Neural progenitor cell (in vitro differentiated cells): ENCODE measurements at places on chromosomes 2 and 18. TPM values are rescaled to one million over a fixed set of nuclear protein-coding genes. Genes with fewer than 3 reads are reported as not detected.
A peak's percentile ranks its signal among the peaks of the same experiment; 100 is the strongest.

Gene ITGAV
- 58.7 and 72.8 TPM in 2 replicates for total RNA-seq

Gene FSHR
- not detected in 2 replicates for total RNA-seq

Gene CRIM1
- total RNA-seq = 4.9 and 10.2 TPM in 2 replicates

Gene RAB31
- 4.6 and 5.0 TPM in 2 replicates for total RNA-seq

Gene RIT2
- total RNA-seq = not detected in 2 replicates

Gene BOK
- total RNA-seq = 2.0 and 5.5 TPM in 2 replicates

Gene SLC9A2
- total RNA-seq = 0.06 TPM in 1 of 2 replicates, not detected in the other

Gene NR4A2
- 0.37 and 0.56 TPM in 2 replicates for total RNA-seq

Gene PLGLB2
- 0.52 and 2.3 TPM in 2 replicates for total RNA-seq

Gene SLC23A3
- 0.06 and 1.4 TPM in 2 replicates for total RNA-seq

Gene IL1RN
- total RNA-seq = not detected in 2 replicates

DNA sequence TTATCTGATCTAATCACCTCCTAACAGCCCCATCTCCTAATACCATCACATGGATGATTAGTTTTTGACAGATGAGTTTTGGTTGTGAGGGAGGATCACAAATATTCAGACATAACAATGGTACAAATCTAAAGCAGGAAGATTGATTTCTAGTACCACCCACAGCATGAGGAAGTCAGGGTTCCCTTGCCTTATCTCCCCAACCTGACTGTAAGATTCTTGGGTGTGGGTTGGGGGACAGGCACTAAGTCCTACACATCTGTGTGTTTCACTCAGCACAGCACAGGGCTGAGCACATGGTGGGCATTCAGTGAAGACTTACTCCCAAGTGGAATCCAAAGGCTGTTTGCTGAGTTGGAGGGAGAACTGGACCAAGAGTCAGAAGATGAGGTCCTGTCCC is 93.8 kb upstream of the CXCR4 start:
- no peaks in the 10 kb centered on the region for H3K36me3 ChIP-seq
- H3K4me3 ChIP-seq = no peak overlapping the region
- no peak overlapping the region for H3K27ac ChIP-seq
- no peak for DNase-seq

DNA sequence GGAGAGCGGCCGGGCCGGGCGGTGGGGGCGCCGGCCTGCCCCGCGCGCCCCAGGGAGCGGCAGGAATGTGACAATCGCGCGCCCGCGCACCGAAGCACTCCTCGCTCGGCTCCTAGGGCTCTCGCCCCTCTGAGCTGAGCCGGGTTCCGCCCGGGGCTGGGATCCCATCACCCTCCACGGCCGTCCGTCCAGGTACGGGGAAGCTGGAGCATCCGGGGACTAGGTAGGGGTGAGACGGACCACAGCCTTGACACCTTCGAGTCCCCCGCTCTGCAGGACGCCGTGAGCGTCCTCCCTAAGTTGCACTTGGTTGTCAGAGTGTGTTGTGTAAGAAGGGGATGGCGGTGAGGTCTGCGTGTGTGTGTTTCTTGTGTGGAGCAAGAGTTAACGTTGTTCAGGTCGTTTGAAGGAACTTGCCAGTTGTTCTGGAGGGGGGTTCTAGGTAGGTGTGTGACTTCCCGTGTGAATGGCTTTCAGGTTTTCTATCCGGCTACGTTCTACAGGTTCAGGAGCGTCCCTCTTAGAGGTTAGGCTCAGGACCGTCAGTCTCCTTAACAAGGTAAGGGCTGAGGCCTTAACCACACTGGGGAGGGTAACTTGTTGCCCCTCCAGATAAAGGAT is 393 bp downstream of the IL1R1 start:
- peaks cover 37% of the 10 kb centered on the region for H3K27me3 ChIP-seq
- no peak for DNase-seq
- peak overlapping the region; percentile 51 for H3K4me3 ChIP-seq

- no peak overlapping the region for H3K27ac ChIP-seq
- no peaks in the 10 kb centered on the region for H3K36me3 ChIP-seq
- no peak for DNase-seq
- H3K4me3 ChIP-seq = peak overlapping the region; percentile 75
Measured at GRCh38 chr2:36354811-36355150, 797 bp upstream of the CRIM1 start.

DNA sequence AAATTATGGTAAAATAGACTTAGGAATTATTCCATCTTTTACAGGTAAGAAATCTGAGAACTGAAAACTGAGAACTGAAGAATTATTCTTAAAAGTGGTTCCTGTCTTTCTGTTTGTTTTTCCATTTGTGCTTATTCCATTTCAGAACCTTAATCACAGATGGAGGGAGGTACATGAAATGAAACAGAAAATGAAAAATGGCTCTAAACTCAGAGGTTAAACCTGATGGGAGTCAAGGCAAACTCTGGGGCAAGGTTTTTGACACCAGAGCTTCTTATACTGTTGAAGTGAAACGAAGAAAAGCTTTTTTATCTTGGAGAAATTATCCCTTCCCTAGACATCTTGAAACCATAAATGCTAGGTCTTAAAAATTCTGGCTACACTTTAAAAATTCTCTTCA is 182.1 kb downstream of the ZNF804A start:
- no peaks in the 10 kb centered on the region for H3K27me3 ChIP-seq
- H3K4me1 ChIP-seq = no peaks in the 10 kb centered on the region
- no peak for DNase-seq
- no peaks in the 10 kb centered on the region for H3K36me3 ChIP-seq

- H3K4me1 ChIP-seq = peaks cover 16% of the 10 kb centered on the region
- no peaks in the 10 kb centered on the region for H3K36me3 ChIP-seq
- DNase-seq = no peak
- no peak overlapping the region for H3K4me3 ChIP-seq
Measured at GRCh38 chr2:6645672-6646071, 220.0 kb downstream of the CMPK2 start.

DNA sequence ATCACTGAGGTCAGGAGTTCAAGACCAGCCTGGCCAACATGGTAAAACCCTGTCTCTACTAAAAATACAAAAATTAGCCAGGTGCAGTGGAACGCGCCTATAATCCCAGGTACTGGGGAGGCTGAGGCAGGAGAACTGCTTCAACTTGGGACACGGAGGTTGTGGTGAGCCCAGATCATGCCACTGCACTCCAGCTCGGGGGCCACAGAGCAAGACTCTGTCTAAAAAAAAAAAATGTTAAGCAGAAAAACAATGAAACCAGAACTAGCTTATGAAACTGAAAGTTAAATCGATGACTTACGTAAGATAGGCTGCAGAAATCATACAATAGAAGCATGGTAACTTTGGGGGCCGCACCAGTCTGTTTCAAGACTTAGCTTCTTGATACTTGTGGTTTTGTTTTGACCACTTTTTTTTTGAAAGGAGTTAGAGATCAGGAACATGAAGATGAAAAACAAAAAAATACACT is 6.2 kb upstream of the GPR155 start:
- peaks cover 21% of the 10 kb centered on the region for H3K27me3 ChIP-seq
- H3K27ac ChIP-seq = no peak overlapping the region
- H3K36me3 ChIP-seq = no peaks in the 10 kb centered on the region
- DNase-seq = no peak
- H3K4me3 ChIP-seq = no peak overlapping the region

GRCh38 chr2:202178346-202178958 is 59.9 kb downstream of the SUMO1 start:
- H3K27me3 ChIP-seq = no peaks in the 10 kb centered on the region
- peak; percentile 84 for DNase-seq
- H3K36me3 ChIP-seq = no peaks in the 10 kb centered on the region
- no peak overlapping the region for H3K4me3 ChIP-seq
- no peak overlapping the region for H3K27ac ChIP-seq

GRCh38 chr2:214550786-214551185 is 139.9 kb downstream of the VWC2L start:
- H3K27ac ChIP-seq = no peak overlapping the region
- no peak for DNase-seq
- H3K36me3 ChIP-seq = no peaks in the 10 kb centered on the region
- no peaks in the 10 kb centered on the region for H3K4me1 ChIP-seq
- H3K4me3 ChIP-seq = no peak overlapping the region
- no peaks in the 10 kb centered on the region for H3K27me3 ChIP-seq

GRCh38 chr2:28399289-28399688 is 6.6 kb downstream of the FOSL2 start:
- no peaks in the 10 kb centered on the region for H3K36me3 ChIP-seq
- H3K27me3 ChIP-seq = peaks cover 18% of the 10 kb centered on the region
- no peak overlapping the region for H3K27ac ChIP-seq
- no peak for DNase-seq

GRCh38 chr2:160252900-160253299 is 52.8 kb upstream of the ITGB6 start:
- H3K27me3 ChIP-seq = no peaks in the 10 kb centered on the region
- H3K36me3 ChIP-seq = no peaks in the 10 kb centered on the region
- H3K4me3 ChIP-seq = no peak overlapping the region
- no peaks in the 10 kb centered on the region for H3K4me1 ChIP-seq
- DNase-seq = no peak

DNA sequence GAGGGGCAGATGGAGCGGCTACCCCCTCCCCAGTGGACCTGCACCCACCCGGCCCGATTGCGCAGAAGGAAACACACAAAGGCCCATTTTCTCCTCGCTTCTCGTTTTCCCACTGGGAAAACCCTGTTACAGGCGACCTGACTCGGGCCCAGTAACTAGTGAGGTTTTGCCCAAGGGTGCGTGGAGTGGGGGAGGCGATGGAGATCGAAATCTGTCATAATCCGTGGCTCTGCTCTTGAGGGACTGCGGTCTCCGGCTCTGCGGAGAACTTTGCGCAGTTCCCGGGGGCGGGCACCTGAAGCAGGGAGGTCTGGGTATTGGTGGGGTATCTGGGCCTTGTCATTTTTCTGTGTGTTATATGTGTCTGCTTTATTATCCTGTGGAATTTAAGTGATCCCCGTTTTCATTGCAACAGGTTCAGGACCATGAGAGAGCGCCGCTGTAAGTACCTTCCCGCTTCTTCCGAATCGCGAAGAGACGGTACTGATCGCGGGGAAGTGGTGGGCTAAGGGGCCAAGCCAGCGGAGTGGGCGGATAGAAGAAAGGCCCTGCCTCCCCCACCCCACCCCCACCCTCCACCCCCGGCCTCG is 4.0 kb upstream of the HOXD4 start:
- H3K4me1 ChIP-seq = no peaks in the 10 kb centered on the region
- DNase-seq = no peak
- H3K27ac ChIP-seq = no peak overlapping the region
- no peaks in the 10 kb centered on the region for H3K36me3 ChIP-seq

DNA sequence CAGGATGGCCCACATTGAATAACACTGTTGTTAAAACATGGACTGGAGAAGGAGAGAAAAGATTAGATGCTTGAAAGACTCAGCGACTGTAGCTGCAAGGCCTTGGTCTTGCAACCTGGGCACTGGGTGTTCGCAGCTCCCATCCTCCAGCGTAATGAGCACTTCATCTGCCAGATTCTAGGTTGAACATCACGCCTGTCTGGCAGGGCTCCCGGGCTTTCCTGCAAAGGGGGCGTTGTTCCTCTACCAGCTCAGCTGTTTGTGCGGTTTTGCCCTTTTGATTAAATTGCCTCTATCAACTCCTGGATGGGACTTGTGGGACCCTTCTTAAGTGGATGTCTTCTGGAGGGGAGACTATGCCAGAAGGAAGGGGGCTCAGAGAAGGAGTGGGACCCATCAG is 215.4 kb downstream of the KLHL29 start:
- no peak overlapping the region for H3K27ac ChIP-seq
- H3K36me3 ChIP-seq = no peaks in the 10 kb centered on the region
- peaks cover 22% of the 10 kb centered on the region for H3K4me1 ChIP-seq
- no peak for DNase-seq
- no peak overlapping the region for H3K4me3 ChIP-seq
- H3K27me3 ChIP-seq = no peaks in the 10 kb centered on the region

DNA sequence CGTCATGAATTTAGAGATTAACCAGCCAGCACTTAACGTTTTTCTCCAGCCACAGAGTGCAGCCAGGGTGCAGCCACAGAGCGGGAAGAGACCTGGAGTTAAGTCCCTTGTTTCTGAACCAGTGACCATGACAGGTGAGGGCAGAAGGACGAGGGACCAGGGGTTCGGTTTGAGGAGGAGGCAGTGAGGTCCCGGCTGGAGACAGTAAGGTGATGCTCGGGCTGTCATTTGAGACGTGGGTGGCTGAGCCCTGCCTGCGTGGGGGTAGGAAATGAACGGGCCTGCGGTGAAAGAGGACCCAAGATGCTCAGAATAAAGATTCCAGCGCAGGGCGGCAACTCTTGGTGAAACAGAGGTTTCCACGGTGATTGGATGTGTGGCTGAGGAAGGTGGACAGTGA is 205.9 kb downstream of the SNTG2 start:
- H3K27ac ChIP-seq = no peak overlapping the region
- H3K4me1 ChIP-seq = peaks cover 5% of the 10 kb centered on the region
- H3K36me3 ChIP-seq = no peaks in the 10 kb centered on the region
- H3K27me3 ChIP-seq = no peaks in the 10 kb centered on the region
- no peak for DNase-seq

GRCh38 chr2:238284802-238285515 is 3.5 kb downstream of the PER2 start:
- H3K27me3 ChIP-seq = peaks cover 13% of the 10 kb centered on the region
- no peak overlapping the region for H3K27ac ChIP-seq
- DNase-seq = no peak
- peaks cover 20% of the 10 kb centered on the region for H3K4me1 ChIP-seq
- no peaks in the 10 kb centered on the region for H3K36me3 ChIP-seq

DNA sequence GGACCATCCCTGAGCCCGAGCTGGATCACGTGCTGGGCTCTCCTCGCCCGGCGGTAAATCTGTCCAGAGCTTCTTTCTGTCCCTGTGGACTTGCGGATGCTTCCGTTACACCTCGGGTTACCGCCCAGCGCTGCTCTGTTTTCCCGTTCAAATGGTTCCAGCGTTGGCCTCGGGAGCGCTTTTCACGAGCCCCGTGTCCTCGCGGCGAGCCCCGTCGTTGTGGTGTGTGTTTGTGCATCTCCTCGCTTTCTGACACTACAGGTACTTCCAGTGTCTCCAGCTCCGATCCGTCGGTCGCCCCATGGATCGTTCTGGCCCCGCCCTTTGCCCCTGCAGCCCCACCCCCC is 77.4 kb downstream of the RTP5 start:
- H3K36me3 ChIP-seq = no peaks in the 10 kb centered on the region
- no peak overlapping the region for H3K4me3 ChIP-seq
- H3K4me1 ChIP-seq = no peaks in the 10 kb centered on the region
- H3K27ac ChIP-seq = no peak overlapping the region
- peaks cover 33% of the 10 kb centered on the region for H3K27me3 ChIP-seq
- no peak for DNase-seq

DNA sequence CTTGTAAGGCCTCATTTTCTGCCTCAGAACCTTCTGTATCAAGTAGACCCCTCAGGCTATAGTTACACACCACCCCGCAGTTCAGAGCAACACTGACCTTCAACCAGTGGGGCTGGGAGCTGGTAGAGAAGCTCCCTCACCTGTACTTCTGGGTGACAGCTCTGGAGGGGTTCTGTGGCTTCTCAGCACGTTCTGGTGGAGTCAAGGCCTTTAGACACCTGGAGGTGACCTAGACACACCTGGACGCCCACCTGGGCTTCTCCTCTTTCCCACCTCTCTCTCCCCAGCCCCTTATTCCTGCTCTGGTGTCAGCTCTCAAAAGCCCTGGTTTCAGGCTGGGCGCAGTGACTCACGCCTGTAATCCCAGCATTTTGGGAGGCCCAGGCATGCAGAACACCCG is 7.3 kb upstream of the CIB4 start:
- H3K4me3 ChIP-seq = no peak overlapping the region
- DNase-seq = no peak
- H3K27me3 ChIP-seq = peaks cover 6% of the 10 kb centered on the region
- no peak overlapping the region for H3K27ac ChIP-seq
- H3K4me1 ChIP-seq = peaks cover 31% of the 10 kb centered on the region
